Activated naive CD8-positive, alpha-beta T cell treated with anti-CD3 and anti-CD28 coated beads, Interleukin-2, amount 50 U/mL, for 16 hours (primary cell): ENCODE measurements at places on chromosomes 12 and 14.

DNA sequence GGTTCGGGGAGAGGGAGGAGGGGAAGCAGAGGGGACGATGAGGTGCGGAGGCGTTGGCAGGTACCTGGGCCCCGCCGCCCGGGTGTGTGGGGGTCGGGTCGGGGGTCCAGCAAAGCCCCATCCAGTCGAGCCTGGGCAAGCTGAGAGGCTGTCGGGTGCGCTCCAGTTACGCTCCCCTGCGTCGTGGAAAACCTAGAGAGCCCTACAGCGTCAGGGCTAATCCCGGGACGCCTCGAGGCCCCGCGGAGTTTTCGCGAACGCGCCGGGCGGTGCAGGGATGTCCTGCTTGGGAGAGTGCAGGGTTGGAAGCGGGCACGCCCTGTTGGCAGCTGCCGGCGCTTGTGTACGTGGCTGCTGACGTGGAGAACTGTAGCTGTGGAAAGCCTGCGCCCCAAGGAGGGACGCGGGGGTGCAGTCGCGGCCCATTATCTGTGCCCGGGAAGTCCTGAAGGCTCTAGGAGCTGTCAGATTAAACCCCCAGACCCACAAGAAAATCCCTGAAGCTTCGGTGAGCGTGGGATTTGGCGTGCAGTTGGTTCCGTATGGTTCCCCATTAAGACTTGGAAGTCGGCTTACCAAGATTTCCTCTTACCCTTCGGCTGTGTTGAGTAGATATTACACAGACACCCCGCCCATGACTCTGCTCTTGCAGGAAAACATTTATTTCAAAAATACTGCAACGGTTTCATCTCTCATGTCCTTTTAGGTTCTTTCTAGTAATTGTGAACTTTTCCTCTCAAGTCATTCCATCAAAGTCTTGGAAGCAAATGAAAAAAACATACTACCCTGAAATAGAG lies 11.3 kb upstream of the SLC38A2 start:
- DNase-seq: peak; percentile 37

DNA sequence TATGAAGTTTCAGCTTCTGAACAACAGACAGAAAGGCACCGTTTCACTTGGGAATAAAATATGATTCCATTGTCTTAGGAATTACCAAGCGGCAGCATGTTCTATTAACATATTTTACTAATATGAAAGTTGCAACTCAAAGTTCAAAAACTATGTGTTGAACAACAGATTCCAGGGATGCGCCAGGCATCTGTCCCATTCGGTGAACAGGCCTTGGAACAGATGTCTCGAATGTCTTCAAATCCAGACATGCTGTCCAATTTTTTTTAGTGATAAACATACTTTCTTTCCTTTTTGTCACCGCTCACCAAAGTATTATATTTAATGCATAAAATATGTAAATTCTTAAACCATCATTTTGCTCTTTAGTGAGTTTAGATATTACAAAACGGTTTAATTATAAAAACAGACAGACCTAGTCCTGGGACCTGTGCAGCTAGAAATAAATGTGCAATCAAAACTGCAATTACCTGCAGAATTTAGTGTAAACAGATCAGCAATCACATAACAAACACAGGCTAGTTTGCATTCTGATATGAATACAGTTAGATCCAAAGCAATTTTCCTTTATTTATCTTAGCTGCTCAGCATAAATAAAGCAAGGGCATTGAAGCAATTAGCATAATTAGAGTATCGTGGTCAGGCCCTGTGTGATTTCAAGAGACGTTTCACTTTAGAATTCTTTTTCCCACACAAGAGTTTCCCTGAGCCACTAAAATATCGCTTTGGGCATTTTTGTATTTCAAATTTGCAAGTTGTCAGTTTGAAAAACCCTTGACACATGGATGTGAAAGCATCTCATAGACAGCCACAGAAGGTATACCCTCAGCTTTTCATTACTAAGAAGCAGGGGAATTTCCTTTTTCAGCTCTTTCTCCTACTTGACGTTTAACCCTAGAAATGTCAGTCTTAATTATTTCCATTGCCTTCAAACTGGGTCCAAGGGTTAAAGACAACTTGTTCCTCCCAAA lies 420.8 kb downstream of the EGLN3 start:
- DNase-seq: no peak

DNA sequence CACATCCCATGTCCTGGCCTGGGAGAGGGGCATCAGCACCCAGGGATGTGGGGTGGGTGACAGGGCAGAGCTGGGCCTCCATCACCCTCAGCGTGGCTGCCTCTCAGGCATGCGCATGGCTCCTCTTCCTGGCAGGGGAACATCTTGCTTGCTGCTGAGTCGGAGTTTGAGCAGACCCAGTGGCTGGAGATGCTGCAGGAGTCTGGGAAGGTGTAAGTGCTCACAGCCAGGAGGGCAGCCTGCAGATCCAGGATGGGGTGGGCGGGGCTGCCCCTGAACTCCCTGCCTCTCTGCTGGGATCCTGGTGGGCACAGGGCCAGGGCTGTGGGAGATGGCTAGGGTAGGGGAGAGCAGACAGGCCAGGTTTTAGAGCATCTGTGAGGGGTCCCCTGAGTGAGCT lies 16.2 kb downstream of the PLEKHD1 start:
- DNase-seq: no peak

GRCh38 chr12:132189378-132190011 lies 45.2 kb downstream of the NOC4L start:
- peak; percentile 85 for DNase-seq

DNA sequence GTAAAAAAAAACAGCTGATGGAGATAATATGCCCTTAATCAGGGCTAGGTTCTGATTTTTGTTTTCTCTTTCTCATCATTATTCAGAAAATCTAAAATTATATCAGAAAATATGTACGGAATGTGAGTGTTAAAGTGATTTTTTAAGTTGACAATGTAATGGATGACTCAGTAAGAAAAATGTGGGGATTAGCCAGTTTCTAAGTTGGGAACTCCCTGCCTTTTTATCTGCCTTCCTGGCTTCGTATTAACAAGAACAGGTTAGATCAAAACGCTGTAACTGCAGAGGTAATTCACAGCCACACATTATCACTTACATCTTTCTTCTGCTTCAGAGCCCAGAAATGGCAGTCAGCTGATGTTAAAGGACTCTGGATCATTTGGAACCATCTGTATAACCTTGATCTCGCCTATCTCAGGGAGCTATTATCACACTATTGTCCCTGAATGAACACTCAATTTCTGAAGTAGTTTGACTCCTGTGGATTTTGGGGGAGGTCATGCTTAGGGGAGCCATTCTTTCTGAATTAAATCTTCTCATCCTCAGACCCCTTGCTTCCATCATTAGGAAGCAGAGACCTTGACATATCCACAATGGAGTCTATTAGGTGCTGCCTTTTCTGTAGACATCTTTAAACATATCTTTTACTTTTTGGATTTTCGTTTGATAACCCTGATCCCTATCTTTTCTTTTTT lies 135.7 kb upstream of the SLC16A7 start:
- DNase-seq: no peak

GRCh38 chr14:22489244-22489545 lies 99.8 kb downstream of the DAD1 start:
- DNase-seq: no peak

DNA sequence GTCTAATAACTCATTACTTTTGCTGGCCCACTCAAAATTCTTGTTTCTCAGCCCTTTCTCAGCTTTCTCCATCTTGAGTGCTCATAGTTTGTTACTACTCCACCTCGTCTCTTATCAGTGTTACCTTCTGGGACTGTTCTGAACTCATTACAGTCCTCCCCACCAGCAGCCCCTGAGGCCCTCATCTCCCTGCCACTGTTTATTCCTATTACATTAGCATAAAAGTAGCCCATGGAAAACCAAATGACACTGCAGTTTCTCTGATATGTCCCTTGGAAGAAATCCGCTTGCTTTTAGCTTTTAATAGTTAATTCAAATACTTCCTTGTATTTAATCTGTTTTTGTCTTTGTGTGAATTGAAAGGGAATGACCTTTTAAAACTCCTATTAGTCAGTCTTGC lies 7.6 kb downstream of the AKAP6 start:
- DNase-seq: no peak

- DNase-seq: no peak
Observed at GRCh38 chr12:96040305-96041133, 5.1 kb upstream of the LTA4H start.

DNA sequence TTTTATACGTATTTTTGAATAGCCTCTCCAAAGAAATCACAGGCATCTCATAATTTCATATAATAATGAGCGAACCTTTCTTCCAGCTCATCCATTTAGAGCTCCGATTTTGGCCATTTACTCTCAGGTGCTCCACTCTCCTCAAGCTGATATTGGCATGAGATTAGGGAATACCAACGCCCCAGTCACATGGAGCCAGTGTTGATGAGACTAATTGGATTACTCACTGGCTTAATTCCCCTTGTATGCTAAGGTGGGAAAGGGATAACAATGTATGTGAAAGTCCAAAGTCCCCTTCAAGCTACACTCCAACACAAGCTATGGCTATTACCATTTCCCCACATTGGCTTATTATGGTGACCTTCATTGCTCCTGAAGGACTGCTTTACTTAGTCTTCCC lies 76.6 kb upstream of the NAV3 start:
- no peak for DNase-seq

DNA sequence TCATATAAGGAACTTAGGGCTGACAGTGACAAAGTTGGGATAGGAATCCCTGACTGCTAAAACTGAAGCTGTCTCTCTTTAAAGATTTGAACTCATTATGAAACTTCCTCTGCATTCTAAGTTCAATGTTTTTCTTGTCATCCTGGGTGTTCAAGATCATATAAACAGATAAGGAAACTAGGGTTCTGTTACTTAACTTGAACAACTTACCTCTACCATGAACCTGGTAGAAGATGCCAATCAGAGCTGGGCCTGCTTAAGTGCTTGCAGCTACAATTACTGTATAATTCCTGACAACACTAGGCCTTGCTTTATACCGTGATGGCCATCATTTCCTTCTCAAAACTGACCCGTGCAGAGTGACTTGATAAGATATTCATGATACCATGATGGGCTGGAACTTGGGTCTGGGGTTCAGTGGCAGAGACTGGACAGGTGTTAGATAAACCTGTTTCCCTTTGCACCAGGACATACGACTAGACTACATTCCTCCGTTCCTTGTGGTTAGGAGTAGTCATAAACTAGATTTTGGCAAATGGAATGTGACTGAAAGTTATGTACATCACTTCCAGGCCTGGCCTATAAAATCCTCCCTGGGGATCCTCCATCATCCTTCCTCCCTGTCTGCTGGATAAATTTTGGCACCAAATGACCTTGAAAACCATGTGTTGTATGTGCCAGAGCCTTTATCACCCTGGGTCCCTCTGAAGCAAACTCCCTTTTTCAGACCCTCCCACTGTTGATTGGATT lies 172.2 kb upstream of the PRICKLE1 start:
- no peak for DNase-seq

DNA sequence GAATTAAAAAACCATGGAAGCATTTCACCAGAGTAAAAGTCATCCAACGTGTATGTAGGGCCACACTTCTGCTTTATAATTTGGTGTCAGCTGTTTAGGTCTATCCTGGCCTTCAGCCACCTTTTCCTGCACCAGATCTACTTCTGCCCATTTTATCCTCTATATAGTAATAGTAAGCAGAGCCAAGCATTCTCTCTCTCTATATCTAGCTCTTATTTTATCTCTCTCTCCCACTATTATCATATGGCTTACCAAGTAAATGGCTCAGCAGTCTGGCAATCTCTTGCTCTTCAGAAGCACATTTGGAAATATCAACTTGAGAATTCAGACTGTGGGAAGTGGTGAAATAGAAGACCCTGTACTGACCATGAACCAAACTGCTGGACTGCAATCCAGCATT lies 84.1 kb upstream of the FKBP4 start:
- DNase-seq: no peak

- DNase-seq: no peak
Observed at GRCh38 chr14:73795974-73796373, 55.7 kb upstream of the PTGR2 start.

DNA sequence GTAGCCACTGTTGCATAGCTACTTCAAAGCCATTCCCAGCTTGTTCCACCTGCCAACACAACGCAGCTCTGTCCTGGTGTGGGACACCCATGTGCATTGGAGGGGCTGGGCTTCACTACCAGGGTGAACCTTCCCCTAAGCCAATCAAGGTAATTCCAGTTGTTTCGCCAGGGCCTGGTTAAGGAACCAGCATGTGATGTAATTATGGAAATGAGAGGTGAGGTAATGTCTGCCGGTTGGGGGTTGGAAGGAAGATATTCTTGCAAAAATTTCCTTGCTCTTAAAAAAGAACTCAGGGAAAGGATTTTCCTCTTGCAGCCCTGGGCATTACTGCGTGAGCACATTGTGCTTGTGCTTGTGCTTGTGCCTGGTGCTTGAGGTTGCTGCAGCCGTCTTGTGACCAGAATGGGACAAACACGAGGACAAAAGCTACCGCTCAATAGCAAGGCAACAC lies 14.9 kb downstream of the TUBA1C start:
- DNase-seq: no peak

- no peak for DNase-seq
Observed at GRCh38 chr12:18859400-18859799, 121.5 kb downstream of the CAPZA3 start.

DNA sequence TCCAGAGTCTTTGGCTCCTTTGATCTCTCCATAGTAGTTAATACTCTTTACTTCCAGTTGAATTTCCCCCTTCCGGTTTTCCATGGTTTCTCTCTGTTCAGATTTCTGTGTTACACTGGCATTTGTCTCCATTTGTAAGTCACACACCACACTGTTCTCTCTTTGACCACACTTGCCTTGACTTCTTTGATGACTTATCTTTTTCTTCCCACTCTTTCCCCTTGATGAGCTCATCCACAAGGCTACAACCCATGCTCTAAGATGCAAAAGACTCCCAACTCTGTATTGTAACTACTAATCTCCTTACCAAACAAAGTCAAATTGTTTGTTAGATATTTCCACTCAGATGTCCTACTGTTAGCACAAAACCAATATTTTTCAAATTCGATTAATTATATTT lies 242.7 kb upstream of the E2F7 start:
- DNase-seq: no peak

GRCh38 chr14:50821510-50822464 lies 9.2 kb downstream of the NIN start:
- no peak for DNase-seq

DNA sequence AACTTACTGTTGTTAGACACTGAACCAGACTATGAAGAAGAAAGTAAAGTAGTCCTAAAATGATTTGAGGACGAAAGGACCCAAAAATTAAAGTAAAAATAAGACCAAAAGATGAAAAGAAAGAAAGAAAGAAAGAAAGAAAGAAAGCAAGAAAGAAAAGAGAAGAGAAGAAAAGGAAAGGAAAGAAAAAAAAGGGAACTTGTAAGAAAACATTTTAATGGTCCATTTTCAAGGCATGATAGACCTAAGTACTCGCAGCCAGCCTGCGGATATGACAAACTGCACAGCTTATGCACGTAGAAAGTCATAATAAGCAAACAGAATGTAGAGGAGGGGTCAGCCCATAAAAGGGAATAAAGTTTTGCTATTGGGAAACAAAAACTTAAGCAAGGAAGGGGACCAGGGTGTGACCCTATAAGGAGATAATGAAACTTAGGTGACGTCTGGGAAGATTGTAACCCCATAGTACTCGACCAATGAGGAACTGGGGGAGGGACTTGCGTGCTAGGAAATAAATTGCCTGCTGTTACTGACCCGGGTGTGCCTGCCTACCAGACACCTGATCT lies 59.7 kb downstream of the APOBEC1 start:
- no peak for DNase-seq

- DNase-seq: no peak
Observed at GRCh38 chr14:44309331-44309730, 197.8 kb downstream of the FSCB start.
